ENCODE measurements at places on chromosomes 12 and 14. TPM values are rescaled to one million over a fixed set of nuclear protein-coding genes. Genes with fewer than 3 reads are reported as not detected.

GCH1 gene
- total RNA-seq, result 70.3 TPM

- no peak for DNase-seq
These were observed 14.6 kb downstream of the GNS start for GRCh38 chr12:64744422-64745258.

- DNase-seq, result no peak
These were observed 12.0 kb downstream of the IGF1 start for GRCh38 chr12:102468261-102468915.

DNA sequence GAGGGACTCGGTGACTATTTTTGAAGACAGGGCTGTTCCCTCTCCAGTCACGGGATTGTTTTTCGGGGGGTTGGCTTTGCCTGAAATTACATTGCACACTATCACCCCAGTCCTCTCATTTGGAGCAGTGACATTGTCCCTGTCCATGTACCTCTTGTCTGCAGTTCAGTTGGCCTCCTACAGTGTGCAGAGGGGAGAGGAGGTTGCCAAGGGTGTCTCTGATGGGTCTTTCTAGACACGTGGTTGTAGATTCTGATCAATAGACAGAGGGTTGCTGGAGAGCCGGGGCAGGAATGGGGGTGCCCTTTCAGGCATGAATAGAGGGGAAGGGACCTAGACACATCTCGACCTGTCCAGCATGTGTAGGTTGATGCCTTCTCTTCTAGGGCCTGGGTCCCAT, 1.2 kb downstream of the TMEM120B start:
- no peak for DNase-seq

DNA sequence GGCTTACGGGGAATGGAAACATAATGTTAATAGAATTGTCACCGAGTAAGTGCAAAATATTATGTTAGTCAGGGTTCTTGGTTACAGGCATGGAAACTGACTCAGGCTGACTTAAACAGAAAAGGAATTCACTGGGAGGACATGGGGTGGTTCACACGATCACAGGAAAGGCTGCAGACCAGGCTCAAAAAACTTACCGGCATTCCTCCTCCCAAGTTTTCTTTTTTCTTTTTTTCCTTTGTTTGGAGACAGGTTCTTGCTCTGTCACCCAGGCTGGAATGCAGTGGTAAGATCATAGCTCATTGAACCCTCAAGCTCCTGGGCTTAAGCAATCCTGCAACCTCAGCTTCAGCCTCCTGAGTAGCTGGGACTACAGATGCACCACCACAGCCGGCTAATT, 11.9 kb upstream of the UBE2N start:
- no peak for DNase-seq
